ENCODE measurements at places on chromosomes 6 and 20.
A peak's percentile ranks its signal among the peaks of the same experiment; 100 is the strongest.

DNA sequence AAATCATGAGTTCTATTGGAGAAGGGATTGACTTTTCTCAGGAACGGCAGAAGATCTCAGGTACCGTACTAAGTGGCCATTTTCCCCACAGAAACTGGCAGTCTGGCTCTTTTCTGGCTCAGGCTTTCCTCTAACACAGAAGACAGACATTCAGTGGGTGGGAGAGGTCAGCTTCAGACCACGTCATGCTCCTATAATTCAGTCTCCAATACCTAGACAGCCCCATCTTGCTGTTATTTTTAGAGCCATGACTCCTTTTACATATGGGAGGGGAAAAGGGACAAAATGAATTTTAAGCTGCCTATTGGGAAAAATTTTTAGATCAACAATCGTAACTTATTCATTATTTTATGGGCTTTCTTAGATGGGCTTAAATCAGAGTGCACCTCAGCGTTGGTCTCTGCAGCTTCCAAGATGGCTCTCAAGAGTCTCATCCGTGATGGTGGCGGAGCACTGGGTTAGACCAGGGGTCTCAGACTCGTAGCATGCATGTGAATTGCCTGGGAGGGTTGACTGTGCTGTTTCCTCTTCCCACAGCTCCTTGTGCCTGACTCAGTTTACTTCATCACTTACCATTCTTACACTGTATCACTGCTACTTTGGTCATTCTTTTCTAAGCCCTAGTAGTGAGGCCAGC lies 86.9 kb downstream of the TCP11 start:
- no peak for DNase-seq

GRCh38 chr20:52103913-52104545 lies 87.5 kb downstream of the ZFP64 start:
- peak; percentile 5 for DNase-seq

- no peak for DNase-seq
Observed at GRCh38 chr6:71031912-71032311, 75.1 kb upstream of the B3GAT2 start.

GRCh38 chr20:34946661-34947060 lies 8.9 kb downstream of the GSS start:
- no peak for DNase-seq

- no peak for DNase-seq
Observed at GRCh38 chr6:158207422-158207788, 39.3 kb downstream of the GTF2H5 start.

- DNase-seq, result no peak
Observed at GRCh38 chr6:119830494-119831295, 481.1 kb upstream of the MAN1A1 start.

- DNase-seq, result no peak
Observed at GRCh38 chr20:52923123-52923937, 48.8 kb upstream of the TSHZ2 start.

DNA sequence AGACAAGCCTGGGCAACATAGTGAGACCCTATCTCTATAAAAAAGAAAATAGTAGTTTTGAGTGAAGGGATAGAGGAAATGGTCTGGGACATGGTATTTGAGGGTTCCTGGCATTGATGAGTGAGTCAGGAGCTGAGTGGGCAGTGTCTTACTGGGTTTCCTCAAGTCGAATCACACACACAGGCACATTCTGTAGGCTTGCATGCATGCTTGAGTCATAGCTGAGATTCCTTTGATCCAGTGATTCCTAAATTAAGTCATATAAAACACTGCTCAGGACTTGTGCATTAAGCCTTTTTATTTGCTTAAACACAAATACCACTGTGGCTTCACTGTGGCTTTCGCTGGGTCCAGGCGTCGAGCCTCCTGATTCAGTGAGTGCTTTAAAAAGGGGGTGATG lies 71.8 kb upstream of the TMEM181 start:
- DNase-seq, result no peak

DNA sequence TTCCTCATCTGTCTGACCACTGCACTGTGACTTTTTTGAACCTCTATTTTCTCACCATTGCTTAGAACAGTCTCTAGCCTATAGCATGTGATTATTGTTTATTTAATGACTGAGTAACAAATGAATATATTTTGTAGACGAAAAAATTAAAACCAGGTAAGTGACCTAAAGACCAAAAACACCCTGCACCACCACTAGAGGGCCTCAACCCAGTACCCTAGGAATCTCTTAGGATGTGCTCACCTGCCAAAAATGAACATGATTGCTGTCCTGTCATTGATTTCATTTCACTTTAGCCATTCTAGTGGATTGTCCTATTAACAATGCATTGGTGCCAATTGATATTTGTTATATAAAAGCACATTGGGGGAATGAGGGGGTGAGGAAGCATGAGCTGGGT lies 199.1 kb downstream of the COL9A1 start:
- DNase-seq, result no peak

- DNase-seq, result no peak
Observed at GRCh38 chr6:162973151-162973872, 245.5 kb downstream of the PACRG start.

DNA sequence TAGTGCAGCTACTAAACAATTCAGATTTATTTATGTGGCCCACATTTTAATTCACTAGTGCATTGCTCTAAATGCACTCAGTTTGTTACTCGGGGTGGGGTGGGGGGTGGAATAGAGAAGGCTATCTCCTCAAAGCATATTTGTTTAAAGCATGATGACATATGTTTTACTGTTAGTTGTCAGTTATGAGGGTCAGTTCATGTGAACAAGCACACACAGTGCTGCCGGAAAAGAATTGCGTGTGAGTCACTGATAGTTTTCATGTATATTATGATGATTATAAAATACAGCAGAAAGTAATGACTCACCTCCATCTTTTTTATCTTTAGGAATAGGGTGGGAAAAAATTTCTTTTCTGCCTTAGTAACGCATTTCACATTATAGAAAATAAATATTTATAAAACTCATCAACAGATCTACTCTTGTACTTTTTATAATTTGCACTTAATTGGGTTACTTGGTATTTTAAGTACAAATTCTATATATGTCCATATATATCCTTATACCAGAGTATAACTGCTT lies 42.2 kb upstream of the STXBP5 start:
- DNase-seq, result no peak

GRCh38 chr6:558089-558488 lies 98.8 kb downstream of the HUS1B start:
- DNase-seq, result no peak

DNA sequence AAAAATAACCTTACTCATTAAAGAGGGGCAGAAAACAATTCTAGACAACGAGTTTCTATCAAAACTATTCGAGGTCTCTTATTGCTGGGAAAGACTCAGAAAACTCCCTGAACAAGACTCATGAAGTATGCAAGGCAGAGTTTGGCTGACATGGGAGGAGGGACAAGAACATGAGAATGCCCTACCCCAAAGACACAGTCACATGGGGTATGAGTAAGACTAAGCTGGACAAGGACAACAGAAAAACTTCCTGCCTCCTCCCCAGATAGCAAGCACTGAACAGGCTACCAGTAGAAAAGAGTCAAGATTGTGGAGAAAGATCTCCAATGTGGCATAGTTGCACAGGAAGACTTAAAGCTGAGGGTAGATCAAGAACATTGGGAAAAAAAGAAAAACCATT lies 39.7 kb upstream of the PHIP start:
- no peak for DNase-seq

- DNase-seq, result no peak
Observed at GRCh38 chr6:112827793-112828192, 480.7 kb downstream of the RFPL4B start.

- DNase-seq, result no peak
Observed at GRCh38 chr20:59752704-59753460, 148.5 kb downstream of the PHACTR3 start.

DNA sequence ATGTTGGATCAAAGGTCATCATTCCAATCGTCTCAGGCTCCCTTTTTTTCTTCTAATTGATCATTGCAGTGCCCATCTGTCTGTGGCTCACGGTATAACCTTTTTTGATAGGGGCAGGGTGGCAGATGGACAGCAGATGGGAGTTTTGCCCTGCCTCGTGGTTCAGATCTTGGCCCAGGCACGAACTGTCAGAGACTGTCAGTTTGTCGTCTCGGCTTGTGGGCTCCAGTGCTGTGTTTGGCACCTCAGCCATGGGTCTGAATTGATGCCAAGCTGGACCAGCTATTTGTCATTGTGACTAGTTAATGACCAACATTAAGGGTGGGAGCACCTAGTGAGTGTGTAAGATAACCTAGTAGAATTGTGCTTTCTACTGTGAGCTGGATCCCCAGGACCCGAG lies 197.6 kb downstream of the PRL start:
- DNase-seq, result no peak

- DNase-seq, result no peak
Observed at GRCh38 chr6:169789146-169789943, 37.9 kb downstream of the ERMARD start.

DNA sequence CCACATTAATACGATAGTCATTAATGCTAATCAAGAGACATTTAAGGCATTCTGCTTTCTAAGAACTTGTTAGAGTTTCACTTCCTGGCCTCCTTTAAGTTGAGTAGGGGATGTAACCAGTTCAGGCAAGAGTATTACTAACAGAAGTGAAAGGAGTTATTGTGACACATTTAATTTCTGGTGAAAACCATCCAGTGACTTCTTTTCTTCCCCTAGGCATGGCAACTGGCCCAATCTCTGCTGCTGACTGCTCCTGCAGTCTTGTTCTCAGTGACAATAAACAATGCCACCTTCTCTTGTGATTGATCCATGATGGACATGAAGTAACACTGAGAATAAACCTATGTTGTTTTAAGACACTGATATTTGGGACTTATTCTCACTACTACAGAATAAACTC lies 130.9 kb upstream of the DEFB112 start:
- DNase-seq, result no peak

DNA sequence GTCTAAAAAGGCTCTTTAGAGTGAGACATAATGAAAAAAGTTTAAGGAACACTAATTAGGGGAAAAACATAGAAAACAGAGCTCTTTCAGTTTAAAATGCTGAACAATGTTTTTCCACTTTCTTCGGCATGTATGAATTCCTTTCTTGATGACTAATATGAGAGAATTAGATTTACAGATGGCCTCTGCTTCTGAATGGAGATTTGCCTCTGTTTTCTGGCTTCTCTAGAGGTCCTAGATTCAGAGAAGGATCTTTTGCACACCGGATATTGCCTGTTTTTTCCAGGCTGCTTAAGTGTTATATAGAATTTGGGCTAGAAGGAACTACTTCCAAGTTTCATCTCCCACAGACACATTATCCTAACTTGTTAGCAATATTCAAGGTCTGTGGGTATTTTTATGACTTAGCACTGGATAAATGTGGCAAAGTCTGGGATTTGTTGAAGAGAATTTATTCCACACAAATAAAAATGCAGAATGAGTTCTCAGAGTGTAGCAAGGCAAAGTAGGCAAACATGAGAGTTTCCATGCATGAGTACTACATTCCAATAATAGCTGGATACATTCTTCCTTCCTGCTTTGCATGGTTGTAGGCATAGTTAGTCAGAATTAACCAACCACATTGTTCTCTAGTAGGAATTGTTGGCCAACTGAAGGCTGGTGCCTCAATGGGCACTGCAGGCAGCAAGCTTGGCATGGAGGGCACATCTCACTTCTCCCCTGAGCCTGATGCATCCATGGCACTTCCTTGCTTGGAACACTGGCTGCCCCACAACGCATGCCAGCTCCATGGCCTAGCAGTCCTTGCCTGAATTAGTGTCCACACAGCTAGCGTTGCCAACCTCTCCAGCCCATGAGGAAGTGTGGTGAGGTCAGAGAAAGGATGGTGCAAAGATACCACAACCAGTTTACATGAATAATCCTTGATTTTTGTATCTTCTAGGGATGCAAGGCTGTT lies 224.2 kb downstream of the CLIC5 start:
- DNase-seq, result no peak

GRCh38 chr6:21829126-21829525 lies 235.6 kb downstream of the SOX4 start:
- DNase-seq, result no peak

DNA sequence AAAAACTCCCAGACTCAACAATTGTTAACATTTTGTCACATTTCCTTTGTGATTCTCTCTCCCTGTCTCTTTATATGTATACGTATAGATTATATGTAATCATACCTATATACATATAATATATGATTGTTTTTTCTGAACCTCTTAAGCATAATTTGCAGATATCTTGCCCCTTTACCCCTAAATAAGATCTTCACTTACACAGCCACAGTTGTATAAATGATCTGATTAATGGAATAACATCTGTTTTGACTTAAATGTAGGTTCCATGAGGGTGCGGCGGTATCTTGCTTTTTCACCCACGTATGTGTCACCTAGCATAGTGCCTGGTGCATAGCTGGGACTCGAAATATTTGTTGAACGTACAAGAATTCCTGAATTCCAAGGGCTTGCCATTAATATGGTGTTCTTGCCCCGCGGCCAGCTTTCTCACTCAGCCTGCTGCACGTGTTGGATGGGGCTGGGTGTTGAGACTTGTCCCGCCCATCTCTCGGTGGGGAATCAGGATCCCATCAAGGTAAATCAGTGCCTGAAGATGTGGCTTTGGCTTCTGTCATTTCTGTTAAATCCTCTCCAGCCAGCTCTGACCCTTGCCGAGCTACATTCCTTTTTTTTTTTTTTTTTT lies 10.4 kb upstream of the MANBAL start:
- DNase-seq, result no peak

GRCh38 chr6:11231564-11232192 lies 790 bp downstream of the NEDD9 start:
- no peak for DNase-seq

GRCh38 chr6:135266675-135267074 lies 85.6 kb downstream of the MYB start:
- no peak for DNase-seq

GRCh38 chr6:155024391-155025027 lies 29.4 kb downstream of the TIAM2 start:
- no peak for DNase-seq

DNA sequence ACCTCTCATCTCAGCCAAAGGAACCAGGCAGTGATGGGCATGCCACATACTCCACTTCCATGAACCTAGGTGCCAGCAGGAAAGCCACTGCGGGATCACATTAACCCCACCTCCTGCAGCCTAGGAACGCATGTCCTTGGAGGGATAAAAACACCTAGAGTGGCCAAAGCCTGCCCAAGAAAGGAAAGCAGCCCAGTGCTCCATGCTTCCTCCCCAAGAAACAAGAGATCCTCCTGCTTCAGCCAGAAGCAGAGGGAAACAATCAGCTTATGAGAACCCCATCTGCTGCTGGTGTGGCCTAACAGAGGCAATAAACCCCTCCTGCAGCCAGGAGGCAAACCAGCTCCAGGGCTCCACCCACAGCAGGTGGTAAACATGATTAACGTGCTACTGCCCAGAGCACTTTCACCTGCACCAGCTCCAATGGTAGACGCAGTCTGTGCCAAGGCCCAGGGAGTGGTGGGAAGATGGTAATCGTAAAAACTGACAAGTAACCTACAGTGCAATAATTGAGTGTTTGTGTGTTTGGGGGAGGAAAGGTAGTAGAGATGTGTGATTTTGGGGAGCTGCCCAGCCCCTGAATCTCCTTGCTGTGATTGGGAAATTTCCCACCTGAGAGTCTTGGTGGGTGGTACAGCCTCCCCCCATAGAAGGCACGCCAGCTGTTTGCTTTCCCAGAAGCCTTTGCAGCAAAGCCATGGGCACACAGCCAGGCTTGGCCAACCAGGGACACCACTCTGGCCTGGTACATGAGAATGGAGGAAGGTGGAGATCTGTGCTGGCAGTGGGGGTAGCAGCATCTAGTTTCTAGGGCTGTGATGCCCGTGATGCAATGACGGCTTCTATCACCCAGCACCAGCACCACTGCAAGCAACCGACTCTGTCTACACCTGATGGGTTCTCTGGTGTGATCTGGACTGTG lies 50.6 kb upstream of the TBC1D7 start:
- no peak for DNase-seq

- DNase-seq, result no peak
Observed at GRCh38 chr6:162058281-162058875, 669.2 kb downstream of the PRKN start.

- DNase-seq, result no peak
Observed at GRCh38 chr6:158111987-158112386, 56.1 kb downstream of the SERAC1 start.

Data from stimulated activated CD4-positive, alpha-beta T cell treated with anti-CD3 and anti-CD28 coated beads, Interleukin-12 subunit alpha, Interleukin-12 subunit beta, amount 100 ng/mL, for 4 hours (primary cell).